ENCODE measurements at places on chromosomes 16 and 17.

GRCh38 chr16:27826893-27827289, 236.6 kb downstream of the GSG1L start:
- DNase-seq: no peak

DNA sequence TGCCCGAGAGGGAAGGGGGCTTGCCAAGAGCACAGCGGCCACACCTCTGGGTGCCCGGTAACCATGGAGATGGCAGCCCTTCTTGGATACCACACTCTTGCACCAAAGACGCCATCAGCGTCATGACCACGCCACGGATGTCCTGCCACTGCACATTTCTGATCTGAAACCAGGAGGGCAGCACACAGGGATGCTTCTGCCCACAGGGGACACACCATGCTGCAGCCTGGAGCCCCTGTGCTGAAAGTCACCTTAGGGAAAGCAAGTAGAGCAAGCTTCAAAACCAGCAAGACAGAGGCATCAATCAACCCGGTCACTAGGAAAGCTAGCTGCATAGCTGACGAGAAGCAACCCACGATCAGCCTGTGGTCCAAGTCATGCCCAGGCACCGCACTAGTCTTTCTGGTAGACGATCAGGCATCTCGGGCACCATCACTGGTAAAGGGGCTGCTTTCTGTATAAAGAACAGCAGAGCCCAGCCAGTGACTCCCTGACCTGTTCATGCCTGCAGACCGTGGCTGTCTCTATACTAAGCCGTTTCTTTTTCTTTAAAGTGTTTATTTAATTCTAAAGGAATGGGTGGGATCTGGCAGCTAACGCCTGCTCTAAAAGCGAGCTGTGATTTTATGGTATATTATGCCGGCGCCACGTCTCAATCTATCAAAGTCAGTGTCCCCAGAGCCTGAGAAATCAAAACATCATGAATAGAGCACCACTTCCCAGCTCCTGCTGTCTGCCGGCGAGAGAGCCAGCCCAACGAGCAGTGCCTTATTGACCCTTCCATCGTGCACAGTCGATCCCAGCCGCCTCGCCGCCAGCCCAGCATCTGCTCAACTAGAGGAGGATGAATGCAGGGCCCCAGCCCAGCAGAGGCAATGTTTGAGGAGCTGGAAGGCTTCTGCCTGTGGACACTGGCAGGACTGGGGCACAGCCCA, 244.7 kb downstream of the RBFOX3 start:
- DNase-seq: no peak

DNA sequence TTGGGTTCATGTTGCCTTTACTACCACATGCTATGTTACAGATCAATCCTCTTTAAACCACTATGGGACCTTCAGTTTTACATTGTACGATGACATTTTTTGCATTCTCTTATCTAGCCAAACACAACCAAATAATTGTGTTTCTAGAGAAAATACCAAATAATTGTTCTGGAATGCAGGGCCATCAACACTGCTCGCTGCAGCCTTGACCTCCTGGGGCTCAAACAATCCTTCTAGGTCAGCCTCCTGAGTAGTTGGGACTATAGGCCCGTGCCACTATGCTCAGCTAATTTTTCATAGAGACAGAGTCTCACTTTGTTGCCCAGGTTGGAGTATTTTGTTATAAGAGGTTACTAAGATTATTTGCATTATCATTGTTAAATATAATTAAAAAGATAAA, 237.5 kb upstream of the PMFBP1 start:
- DNase-seq: no peak

DNA sequence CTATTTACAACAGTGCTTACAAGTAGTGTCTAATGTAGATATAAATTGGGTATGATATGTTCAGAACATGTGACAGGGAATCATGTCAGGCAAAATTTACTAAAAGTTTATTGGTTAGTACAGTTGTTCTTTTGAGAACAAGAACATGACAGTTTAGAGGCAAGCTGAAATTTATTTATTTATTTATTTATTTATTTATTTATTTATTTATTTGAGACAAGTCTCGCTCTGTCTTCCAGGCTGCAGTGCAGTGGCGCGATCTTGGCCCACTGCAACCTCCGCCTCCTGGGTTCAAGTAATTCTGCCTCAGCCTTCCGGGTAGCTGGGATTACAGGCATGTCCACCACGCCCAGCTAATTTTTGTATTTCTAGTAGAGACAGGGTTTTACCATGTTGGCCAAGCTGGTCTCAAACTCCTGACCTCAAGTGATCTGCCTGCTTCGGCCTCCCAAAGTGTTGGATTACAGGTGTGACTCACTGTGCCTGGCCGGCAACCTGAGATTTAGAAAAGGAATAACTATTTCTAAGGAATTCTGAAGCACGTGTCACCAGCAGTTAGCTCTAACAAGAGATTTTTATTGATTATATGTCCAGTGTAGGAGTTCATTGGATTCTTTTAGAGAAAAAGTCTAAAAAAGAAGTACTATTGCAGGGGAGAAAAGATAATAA, 24.9 kb downstream of the MRTFB start:
- peak; percentile 17 for DNase-seq

GRCh38 chr16:87496447-87496801, 3.6 kb upstream of the ZCCHC14 start:
- no peak for DNase-seq

GRCh38 chr17:7818746-7819645, 15.0 kb upstream of the KDM6B start:
- no peak for DNase-seq

DNA sequence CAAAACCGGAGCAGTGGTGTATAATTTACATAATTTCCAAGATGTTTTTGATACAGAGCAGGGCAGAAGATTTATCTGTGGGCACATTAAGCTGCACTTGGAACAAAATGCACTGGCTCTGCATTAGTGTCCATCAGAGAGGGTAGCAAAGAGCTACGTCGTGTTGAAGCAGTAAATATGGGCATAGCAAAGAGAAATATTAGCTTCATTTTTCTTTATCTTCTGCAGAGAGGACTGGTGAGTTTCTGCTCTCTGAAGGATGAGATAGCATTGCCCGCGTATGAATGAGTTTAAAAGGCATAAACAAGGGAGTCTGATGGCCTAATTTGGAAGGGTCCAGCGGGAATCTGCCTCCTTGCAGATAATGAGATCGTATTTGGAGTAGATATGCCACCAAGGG, 227.8 kb upstream of the CDH11 start:
- no peak for DNase-seq

GRCh38 chr16:3145660-3146059, 10.8 kb downstream of the ZNF213 start:
- no peak for DNase-seq

- peak; percentile 78 for DNase-seq
Observed at GRCh38 chr16:79601931-79602627, 1.5 kb upstream of the MAF start.

DNA sequence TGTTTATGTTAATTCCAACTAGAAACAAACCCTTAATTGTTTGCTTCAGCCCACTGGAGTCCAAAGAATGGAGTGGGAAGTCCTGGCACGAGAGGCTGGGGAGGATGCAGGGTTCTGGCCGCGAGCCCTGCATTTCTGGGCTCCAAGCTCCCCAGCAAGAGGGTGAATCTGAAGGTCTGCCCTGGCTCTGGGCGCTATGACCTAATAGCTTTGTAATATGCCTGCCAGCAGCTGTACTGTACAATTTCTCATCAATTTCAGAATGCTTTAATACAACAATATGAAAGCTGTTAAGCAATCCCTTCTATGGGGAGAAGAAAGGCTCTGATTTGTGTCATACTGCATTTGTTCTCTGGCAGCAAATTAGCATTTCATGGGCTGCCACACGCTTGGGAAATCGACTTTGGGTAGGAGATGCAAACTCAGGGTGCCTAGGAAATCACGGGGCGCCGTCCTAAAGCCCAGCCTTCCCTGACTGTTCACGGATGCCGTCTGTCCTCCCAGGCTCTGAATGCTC, 43.8 kb downstream of the NDEL1 start:
- DNase-seq: peak; percentile 89

DNA sequence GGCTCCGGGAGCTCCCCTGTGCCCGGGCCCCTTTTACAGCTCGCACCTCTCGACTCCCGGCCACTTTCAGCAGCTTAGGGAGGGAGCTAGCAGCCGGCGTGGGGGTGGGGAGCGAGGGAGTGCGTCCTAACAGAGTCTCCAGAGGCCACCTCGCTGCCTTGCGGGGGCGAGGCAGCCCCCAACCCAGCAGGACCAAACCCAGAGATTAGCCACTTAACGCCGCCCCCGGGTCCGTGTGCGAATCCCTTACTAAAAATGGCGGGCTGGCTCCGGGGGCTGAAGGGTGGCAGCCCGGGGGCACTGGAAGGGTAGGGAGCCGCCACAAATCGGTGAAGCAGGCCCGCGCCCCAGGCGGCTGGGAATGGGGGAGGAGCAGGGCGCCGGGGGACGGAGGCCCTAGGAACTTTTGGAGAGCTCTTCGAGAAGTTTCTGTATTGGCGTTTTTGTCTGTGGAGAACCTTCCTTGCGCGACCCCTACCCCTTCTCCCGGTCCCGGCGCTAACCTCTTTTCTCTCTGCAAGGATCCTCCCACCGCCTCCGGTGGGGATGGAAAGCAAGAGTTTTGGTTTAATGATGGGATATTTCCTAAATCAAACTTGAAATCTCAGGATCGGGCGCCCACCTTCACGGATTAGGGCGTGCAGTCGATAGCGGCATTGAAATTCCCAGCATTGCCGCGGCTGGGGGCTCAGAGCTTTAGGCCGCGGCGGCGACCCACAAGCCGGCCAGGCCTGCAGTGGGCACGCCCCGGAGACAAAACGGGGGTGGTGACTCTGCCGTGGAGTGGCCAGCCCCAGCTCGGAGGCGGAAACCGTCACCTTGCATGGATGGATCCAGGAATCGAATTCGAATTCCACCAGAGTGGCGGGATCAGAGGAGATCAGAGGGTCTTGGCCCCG, 793 bp upstream of the IRX3 start:
- DNase-seq: peak; percentile 18

DNA sequence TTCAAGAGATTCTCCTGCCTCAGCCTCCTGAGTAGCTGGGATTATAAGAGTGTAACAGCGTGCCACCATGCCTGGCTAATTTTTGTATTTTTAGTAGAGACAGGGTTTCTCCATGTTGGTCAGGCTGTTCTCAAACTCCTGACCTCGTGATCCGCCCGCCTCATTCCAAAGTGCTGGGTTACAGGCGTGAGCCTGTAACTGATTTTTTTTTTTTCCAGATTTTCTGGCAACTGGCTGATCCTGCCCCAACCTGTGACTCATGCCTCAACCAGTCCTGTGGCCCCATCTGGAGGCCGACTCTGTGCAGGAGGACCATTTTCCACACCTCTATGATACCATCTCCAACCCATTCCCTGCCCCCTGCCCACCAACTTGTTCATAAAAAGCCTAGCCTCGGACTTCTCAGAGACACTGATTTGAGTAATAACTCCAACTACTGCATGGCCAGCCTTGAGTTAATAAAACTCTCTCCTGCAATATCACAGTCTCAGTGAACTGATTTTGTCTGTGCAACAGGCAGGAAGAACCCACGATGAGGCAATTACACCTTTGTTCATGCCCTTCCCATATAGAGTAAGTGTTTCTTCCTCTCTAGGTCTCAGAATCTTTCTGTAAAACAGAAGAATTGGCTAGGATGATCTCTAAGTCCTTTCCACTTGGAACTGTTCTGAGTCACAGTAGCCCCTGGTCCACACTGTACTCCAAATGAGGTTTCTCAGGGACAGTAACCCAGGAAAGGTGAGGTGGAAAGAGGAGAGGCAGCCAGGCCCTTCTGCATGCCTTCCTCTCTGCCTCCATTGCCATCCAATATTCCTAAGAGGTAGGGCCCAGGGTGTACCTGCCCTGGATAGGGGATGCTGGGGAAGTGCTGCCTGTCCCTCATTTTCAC, 8.8 kb upstream of the CNOT1 start:
- DNase-seq: peak; percentile 90

DNA sequence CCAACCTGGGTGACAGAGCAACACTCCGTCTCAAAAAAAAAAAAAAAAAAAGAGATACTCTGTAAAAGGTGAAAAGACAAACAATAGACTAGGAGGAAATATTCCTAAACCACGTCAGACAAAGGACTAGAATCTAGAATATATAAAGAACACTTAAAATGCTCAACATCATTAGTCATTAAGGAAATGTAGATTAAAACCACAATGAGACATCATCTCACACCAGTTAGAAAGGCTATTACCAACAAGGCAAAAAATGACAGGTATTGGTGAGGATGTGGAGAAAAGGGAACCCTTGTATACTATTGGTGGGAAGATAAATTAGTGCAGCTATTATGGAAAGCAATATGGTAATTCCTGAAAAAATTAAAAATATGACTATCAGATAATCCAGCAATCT, 903.1 kb upstream of the SOX9 start:
- no peak for DNase-seq

DNA sequence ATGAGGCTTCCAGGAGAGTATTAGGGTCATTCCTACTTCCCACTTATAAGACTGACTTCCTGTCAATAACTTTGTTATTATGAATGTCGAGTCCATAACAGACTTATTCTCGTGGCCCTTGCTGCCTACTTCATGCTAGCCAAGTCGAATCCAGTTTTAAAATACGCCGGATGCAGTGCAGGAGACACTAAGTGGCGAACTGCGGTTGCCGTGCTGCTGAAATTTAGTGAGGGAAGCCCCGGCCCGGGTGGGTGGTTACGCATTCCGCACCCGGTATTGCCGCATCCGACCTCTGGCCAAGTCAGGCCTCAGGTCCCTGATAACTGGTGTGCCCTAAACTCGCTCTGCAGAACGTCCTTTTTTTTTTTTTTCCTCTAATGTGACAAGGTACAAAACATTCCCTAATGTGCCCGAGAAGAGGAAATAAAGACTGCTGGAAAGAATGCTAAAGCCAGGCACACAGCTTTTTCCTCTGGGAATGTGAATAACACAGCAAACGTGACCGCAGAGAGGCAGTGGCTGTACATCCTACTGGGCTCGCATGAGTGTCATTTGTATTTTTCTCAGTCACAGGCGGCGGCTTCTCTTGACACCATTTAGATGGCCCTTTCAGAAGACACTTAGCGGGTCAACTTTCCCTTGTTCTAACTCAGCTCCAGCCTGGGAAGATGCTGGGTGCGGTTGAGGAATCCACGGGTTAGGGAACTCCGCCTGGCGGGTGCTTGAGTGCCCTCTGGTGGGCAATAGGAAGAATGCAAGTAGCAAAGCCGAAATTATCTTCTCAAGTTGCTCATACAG, 7.1 kb upstream of the AKTIP start:
- DNase-seq: peak; percentile 75

DNA sequence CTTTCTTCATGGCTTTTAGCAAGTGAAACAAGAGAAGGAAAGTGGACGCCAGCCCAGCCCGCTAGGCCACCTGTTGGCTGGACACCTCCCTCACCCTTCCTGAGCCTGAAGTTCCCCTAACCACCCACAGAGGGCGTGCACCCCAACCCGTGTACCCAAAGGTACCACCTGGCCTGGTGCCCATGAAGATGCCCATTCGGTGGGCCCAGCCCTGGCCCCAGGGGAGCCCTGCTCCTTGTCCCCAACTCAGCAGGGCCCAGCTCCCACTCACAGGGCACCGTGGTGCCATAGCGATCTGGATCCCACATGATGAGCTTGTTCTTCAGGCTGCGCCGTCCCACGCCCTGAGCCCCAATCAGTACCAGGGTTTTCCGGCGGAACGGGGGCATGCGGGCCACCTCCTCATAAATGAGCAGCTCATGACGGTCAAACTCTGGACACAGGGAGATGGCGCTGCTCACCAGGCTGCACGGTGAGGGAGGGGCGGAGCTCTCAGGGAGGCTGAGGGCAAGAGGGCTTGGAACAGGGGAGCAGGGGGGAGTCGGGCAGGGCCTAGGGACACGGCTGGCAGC, 26.8 kb downstream of the MPP2 start:
- DNase-seq: no peak

Data from fibroblast of mammary gland (primary cell).